ENCODE measurements at places on chromosomes 3 and 15. TPM values are rescaled to one million over a fixed set of nuclear protein-coding genes. Genes with fewer than 3 reads are reported as not detected.

The LDHAL6B gene
- not detected for total RNA-seq

The MINDY4B gene
- 0.38 TPM for total RNA-seq

The C15orf61 gene
- total RNA-seq, result 11.3 TPM

The OR5K1 gene
- not detected for total RNA-seq

The GRIP2 gene
- total RNA-seq, result 9.1 TPM

The TERC gene
- total RNA-seq, result 215 TPM

The PCLAF gene
- total RNA-seq, result 13.6 TPM

The HRH1 gene
- total RNA-seq, result 7.6 TPM

The KNG1 gene
- not detected for total RNA-seq

The PCOLCE2 gene
- 14.8 TPM for total RNA-seq

The PPP1R2 gene
- 67.8 TPM for total RNA-seq

The P2RY14 gene
- 4.9 TPM for total RNA-seq

The NDUFB5 gene
- total RNA-seq, result 112 TPM

The MON1A gene
- total RNA-seq, result 8.0 TPM

The EXD1 gene
- total RNA-seq, result not detected

The PSTPIP1 gene
- total RNA-seq, result 3.4 TPM

The TMIE gene
- total RNA-seq, result 3.0 TPM

The SNX22 gene
- 1.1 TPM for total RNA-seq

The DUT gene
- total RNA-seq, result 67.7 TPM

The FBXO40 gene
- total RNA-seq, result 0.22 TPM
